ENCODE measurements at places on chromosomes 16 and 17. TPM values are rescaled to one million over a fixed set of nuclear protein-coding genes. Genes with fewer than 3 reads are reported as not detected.

- no peak for DNase-seq
These were observed 4.8 kb upstream of the PIRT start for GRCh38 chr17:10842658-10843057.

DNA sequence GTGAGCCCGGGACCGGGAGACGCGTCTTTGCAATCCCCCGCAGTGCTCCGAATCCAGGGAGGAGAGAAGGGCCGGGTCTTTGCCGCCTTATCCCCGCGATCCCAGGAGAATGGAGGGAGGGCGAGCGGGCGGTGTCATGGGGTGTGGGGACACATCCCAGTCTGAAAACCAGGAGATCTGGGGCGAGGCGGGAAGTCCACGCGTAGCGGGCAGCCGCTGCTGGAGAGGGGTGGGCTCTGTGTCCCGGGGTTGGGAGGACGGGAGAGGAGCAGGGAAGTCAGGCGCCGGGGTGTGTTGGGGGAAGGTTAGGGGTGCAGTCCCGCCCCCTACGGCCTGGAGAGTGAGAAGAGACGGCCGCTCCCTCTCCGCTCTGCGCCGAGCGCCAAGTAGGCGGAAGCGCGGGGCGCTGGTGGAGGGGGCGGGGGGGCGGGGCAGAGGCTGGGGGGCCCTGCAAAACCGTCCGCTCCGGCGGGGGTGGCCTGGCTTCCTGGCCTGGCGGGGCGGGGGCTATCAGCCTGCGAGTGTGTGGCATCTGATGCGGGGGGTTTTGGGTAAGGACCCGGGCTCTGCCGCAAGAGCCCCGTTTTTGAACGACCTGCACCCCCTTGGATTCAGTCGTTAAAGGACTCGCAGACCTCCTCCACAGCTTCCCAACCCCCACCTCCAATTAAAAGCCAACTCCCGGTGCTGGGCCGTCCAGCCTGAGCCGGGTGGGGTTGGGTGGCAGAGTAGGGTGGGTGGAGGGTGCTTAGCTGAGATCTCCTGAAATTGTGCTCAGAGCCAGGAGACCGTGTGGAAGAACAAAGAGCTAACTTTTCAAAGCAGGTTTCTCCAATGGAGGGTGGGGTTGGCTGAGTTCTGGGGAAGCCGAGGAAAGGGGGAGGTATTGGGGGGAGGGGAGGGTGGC is 654 bp downstream of the LASP1 start:
- DNase-seq: peak; percentile 54

- DNase-seq: no peak
These were observed 40.7 kb upstream of the DLX4 start for GRCh38 chr17:49928126-49928800.

GRCh38 chr17:50211249-50212120 is 10.1 kb upstream of the COL1A1 start:
- no peak for DNase-seq

DNA sequence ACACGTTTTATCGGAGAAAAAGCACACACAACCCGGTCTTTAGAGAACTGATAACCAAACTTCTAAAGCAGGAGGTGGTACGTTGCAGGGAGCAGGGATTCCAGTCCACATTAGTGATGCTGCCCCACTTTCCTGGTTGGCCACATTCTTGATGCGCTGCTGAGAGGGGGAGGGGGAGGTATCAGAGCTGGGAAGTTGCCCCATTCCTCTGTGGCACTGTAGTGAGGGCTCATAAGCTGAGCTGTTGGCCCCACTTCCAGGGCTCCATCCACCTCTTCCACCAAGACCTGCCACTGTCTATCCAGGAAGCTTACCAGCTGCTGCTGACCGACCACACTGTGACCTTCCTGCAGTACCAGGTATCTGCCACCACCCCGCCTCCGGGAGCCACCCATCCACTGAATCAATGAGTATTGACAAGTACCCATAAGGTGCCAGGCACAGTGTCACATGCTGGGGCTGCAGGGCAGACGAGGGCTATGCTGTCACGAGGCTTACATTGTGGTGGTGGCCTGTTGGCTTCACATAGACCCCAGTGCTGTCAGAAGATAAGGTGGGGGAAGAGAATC is 1.1 kb downstream of the TSEN54 start:
- DNase-seq: no peak

- no peak for DNase-seq
These were observed 61.3 kb upstream of the FAM20A start for GRCh38 chr17:68662479-68662878.

DNA sequence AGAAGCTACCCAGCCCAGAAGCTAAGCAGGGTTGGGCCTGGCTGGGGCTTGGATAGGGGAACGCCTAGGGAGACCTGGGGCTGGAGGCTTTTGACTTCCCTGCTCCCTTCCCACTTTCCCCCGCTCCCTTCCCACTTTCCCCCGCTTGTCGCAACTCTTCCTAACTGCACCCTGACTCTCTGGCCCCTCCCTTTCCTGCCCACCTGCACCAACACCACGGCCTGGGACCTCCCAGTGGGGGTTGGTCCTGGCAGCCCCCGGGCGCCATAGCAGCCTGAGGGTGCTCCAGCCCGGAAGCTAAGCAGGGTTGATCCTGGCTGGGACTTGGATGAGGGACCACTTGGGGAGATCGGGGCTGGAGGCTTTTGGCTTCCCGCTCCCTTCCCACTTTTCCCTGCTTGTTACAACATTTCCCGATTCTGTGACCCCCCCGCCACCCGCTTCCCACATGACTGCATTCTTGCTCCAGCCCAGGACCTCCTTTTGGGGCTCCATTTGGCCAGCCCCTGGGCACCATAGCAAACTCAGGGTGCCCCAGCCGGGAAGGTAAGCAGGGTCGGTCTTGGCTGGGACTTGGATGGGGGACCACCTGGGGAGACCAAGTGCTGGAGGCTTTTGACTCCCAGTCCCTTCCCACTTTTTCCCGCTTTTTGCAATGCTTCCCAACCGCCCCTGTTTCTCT is 2287.0 kb downstream of the TP53TG3F start:
- DNase-seq: no peak

The MT1M gene
- total RNA-seq: 0.24 TPM

The SLC13A2 gene
- not detected for total RNA-seq

The C1QTNF1 gene
- total RNA-seq: 38.9 TPM
